ENCODE measurements at places on chromosomes 13 and 19.

GRCh38 chr19:18846862-18847548, 15.2 kb downstream of the UPF1 start:
- DNase-seq = peak; percentile 91

GRCh38 chr13:43376596-43376995, 353.2 kb downstream of the DNAJC15 start:
- no peak for DNase-seq

DNA sequence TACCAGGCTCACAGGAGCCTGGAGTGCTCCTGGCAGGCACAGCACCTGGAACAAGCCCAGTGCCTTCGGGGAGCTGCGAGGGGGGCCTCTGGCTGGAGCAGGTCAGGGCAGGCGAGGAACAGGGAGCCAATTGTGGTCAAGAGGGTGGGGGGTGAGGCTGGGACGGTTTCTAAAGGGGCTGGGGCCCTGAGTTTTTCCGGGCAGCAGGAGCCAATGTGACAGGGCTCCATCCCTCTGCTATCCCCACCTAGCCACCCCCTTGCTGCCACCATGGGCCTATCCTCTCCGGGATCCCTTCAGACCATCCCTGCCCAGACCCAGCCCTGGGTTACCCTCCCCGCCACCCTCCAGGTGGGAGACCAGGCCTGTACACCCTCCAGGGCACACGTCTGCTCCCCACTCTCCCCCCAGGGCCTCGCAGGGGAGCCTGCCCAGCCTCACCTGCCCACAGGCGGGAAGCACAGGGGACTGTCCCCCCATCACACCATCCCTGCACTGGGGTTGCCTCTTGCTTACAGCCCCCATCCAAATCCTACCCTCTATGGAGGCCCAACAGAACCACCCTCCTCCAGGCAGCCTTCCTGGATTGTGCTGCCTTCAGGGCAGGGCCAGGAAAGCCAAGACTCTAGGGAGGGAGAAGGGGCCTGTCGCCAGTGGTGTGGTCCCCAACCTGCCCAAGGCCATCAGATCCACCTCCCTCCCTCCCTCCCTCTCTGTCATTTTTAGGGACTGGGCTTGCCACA, 121.0 kb downstream of the URI1 start:
- peak; percentile 39 for DNase-seq

DNA sequence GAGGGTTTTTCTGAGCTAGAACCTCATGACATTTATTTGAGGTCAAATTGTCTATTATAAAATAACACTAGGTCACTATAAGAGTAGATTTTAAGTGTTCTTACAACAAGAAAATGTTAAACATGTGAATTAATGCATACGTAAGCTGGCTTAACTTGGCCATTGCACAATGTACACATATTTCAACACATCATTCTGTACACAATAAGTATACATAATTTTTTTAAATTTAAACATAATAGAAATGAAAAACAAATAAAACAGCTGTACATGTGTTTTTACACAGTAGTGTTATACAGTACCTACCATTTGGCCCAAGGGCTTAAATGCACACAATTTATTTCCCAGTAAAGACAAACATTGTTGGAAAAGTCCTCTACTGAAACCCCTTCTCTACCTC, 269.9 kb downstream of the DACH1 start:
- DNase-seq = no peak

DNA sequence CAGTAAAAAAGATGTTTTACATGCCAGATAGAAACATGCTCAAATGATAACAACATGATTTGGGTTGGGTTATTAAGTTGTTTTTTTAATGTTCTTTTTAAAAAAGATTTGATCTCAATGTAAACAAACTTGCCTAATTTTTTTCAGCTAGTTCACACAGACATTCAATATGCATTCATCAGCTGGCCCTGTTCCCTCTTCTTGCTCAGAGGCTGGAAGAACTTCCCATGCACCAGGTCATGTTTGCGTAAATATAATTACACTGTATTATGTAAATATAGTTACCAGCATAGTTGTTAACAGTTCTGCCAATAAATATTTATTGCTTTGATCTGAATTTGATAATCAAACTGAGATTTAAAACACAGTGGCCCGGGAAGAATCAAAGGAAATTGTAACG, 70.6 kb downstream of the ATP11A start:
- DNase-seq = no peak
